Retinal pigment epithelial cell (primary cell): ENCODE measurements at places on chromosomes 4 and X.

DNA sequence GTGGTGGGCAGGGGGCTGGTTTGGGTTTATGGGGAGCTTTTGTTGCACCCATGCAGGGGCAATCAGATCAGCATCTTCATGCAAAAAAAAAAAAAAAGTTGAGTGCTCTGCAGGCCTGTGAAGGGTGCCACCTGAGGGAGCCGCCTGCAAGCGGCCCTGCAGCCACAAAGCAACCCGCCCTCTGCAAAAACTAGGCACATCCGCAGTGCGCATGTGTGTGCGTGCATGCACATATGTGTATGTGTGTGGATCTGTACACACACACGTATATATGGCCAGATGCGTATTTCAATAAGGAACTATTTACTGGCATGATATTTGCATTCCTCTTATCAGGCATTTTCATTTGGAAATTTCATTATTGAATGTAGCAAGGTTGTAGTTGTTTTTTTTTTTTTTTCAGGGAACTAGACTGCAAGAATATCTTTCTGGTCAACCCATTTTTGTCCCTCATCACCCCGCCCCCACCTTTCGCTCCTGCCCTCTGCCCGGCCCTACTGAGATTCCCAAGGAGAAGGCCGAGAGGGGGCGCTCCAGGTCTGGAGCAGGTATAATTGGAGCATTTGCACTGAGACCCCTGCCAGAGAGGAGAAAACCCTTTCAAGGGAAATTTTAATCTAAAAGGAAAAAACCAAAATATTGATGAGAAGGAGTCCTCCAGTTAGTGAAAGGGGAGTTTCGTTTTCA lies 18.1 kb downstream of the CCNQ start:
- no peak for DNase-seq

- DNase-seq: no peak
Observed at GRCh38 chrX:84415140-84415539, 87.1 kb downstream of the HDX start.

DNA sequence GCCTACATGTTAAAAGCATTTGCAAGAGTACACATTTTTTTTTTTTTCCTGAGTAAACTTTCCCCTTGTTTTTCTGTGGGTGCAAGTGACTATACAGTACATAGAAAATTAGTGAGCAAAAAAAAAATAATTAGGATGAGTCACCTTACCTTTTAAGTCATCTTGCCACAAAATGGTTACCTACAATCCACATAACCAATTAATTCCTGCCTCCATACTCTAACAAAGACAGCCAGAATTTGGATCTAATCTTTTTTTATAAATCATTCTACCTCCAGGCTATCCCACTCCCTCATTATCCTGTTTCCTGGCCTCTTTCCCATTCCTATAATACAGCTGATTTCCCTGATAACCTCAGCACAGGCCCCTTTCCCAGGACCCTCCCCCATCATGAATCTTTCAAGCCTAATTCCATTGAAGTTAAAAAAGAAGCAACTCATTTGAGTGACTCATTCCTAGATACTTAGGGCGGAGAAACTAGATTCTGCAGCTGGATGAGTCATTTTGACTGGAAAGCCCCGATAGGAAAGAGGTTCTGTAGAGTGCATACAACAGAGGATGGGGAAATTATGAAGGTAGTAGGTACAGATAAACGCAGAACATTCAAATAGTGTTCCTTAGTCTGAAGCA lies 128.2 kb downstream of the C4orf51 start:
- peak; percentile 86 for DNase-seq

GRCh38 chr4:155639704-155640523 lies 26.7 kb upstream of the GUCY1A1 start:
- no peak for DNase-seq

DNA sequence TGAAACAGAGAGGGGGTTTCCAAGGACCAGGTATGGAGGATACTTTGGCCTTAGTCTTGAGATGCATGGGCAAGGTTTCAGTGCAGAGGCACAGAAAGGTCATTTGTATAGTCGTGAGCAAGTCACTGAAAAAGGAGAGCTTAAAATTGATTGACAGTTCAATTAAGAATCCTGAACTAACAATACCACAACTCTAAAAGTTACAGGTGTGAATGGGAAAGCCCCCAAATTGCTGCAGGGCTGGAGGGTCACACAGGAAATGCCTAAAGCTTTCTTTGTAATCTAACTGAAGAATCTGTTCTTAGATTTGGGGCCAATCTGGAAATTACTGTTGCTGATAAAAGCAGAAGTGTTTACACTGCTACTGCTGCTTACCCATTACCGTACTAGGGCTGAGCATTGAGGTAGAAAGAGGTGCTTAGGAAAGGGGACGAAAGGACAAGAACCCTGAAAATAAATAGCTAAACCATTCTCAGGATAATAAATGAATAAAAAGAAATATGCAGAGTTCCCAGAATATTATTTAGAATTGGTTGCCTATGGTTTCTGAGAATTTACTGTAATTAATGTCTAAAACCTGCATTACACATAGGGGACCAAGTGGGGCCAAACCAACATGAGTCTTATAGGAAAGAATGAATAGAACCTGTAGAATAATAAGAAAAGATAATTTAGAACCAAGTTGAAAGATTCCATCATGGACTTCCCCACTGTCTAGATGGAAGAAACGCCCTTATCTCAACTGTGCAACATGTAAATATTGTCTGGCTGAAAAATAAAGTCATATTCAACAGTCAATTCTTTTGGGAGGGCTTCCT lies 91.9 kb upstream of the PPP1R2C start:
- no peak for DNase-seq

GRCh38 chr4:165905405-165906027 lies 32.5 kb downstream of the TLL1 start:
- DNase-seq: no peak

GRCh38 chrX:77347572-77347971 lies 99.6 kb upstream of the FGF16 start:
- DNase-seq: no peak

GRCh38 chrX:70398899-70399298 lies 24.2 kb upstream of the GDPD2 start:
- DNase-seq: peak; percentile 5

GRCh38 chr4:7859326-7859725 lies 80.3 kb downstream of the AFAP1 start:
- no peak for DNase-seq

- DNase-seq: no peak
Observed at GRCh38 chr4:25029479-25030276, 1.1 kb downstream of the LGI2 start.
